ENCODE measurements at places on chromosomes 2 and 18.

DNA sequence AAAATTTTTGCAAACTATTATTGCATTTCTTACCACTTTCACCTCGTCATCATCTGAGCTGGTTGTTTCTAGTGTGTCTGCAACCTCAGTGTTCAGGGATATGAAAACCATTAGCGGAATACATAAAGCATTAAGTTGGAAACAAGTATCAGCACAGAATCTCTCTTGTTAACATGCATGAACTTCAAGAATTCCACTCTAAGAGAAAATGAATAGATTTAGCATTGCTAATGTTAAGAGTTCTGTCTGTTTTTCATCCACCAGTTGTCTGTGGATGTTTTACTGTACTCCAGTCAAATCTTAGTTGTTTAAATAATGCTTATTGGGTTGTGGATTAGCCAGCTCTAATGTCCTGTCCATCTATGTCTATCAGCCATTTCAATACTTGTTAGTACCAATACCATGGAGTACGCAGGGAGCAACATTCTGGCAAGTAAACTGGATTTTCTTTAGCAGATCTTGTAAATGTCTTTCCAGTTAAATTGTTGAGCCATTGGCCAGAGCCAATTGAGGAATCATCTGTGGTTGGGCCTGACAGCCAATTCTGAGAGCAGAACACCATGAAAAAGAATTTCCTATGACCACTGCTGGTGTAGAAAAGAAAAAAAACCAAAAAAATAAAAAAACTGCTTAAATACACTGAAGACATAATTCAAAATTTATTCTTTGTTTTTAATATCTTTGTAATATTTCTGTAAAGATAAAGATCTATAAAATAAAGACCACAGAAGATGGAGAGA is 82.5 kb downstream of the SLC8A1 start:
- DNase-seq: no peak

DNA sequence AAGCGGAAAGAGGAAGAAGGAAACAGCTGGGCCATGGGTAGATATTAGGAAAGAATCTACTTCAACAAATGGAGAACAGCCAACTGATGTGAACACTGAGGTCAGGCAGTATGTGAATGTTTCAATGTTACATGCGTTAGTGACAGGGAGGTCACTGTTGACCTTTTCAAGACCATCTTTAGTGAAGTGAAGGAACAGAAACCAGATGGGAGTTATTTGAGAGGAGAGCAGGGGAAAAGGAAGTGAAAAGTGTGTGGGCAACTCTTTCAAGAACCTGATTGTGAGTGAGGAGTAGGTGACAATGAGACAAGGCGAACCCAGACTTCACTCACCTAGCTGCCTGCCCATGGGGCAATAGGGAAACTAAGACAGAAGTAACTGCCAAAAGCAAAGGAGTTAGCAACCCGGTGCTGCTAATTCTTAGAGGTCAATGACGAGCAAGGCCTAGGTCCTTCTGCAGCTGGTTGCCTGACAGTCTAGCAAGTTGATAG is 67.0 kb downstream of the SP3 start:
- no peak for DNase-seq

GRCh38 chr18:39724652-39725051 is 2159.1 kb upstream of the CELF4 start:
- DNase-seq: no peak

- no peak for DNase-seq
These were observed 279.7 kb upstream of the FIGN start for GRCh38 chr2:164015328-164016123.

DNA sequence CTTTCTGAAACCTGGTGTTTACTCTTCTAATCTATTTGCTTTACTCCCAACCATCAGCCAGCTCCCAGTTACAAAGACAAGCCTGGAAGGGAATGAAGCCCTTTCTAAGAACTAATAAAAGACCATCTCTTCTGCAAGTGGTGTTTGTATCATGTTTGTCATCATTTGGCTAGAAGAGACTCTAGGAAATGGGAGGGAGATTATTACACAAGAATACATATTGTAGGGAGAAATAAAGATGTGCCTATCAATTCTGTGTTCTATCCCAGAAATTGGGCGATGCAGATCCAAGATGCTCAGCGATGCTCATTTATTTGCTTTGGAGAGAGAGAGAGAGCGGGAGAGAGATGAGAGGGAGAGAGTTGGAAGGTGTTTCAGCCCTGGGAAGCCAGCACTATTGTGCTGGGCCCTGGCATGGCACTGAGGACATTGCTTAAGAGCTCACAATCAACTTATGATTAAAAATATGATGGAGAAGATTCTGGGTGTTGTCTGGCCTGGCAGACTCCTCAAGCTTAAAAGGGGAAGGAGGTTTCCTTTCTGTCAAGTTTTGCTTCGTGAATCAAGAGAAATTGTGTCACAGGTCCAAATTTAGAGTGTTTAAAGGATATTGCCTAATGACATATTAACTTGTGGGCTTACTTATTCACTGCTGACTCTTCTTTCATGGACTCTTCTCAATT is 41.8 kb upstream of the AFF3 start:
- DNase-seq: no peak

- no peak for DNase-seq
These were observed 94.7 kb downstream of the DOCK10 start for GRCh38 chr2:224947566-224947965.

DNA sequence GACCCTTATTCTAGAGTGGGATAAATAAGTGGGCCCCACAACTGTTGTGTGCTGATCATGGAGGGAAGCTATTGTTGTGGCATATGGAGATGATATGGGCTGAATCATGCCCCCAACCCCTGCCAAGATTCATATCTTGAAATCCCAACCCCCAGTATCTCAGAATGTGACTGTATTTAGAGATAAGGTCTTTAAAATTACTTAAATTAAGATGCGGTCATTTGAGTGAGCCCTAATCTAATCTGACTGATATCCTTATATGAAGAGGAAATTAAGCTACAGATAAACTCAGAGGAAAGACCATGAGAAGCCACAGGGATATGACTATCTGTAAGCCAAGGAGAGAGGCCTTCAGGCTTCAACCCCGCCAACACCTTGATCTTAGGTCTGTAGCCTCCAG is 188.3 kb upstream of the RND3 start:
- no peak for DNase-seq

DNA sequence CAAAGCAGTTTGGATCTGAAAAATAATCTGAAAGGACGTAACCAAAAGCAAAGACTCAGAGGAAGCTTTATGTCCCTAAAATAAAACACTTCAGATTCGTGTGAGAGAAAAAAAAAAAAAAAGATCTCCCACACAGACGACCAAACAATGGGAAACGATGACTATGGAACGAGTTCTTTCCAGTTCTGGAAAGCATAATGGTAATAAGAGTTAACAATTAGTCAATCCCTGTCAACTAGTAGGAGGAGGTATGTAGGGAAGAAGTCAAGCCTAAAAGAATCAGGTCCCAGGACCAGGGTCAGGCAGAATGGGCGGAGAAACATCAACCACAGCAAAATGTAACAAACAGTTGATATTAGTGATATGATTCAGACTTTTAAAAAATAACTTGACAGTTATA is 170.3 kb upstream of the SETBP1 start:
- DNase-seq: no peak

GRCh38 chr2:141029428-141030078 is 1101.3 kb downstream of the LRP1B start:
- no peak for DNase-seq

DNA sequence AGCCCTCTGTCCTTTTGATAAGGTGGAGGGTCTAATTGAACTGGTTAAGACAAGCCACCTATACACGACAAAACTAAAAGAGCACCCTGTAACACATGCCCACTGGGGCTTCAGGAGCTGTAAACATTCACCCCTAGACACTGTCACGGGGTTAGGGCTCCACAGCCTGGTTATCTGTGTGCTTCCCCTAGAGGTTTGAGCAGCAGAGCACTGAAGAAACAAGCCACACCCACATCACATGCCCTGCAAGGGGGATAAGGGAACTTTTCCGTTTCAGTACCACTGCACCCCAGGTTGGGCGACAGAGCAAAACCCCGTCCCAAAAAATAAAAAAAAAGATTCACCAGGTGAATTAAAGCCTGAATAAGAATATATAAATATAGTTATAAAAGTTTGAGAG is 913.7 kb upstream of the ACVR2A start:
- DNase-seq: no peak

- no peak for DNase-seq
These were observed 132.2 kb downstream of the TNS1 start for GRCh38 chr2:217870528-217871011.

DNA sequence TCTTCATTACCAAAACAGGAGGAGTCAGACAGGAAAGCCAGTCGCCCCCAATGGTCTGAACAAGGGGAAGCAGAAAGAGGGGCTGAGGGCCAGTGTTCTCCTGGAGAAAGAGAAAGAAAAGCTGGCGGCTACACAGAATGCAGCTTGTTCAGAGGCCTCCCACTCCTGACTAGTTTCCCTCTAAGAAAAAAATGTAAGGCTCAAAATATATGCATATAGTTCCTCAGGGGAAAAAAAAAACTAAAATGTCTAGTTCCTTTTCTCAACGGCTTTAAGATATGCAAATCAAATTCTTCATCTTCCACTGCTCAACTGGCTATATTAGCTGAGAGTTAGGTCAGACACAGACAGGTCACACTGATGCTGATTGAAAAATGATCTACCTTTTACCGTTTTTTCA is 18.6 kb downstream of the MBOAT2 start:
- no peak for DNase-seq

DNA sequence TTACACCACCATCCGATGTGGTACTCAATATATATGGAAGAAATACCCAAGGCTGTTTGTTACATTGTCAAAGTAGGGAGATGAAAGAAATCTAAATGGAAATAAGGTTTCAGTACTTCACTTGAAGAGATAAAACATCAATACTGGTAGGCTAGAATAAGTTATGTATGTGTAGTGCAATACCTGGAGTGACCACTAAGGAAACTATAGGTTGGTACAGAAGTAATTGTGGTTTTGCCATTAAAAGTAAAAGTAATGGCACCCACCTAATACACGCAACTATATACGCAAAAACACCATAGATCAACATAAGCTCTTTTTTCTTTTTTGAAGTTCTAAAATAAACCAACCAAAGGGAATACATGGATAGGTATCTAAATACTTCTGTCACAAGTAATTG is 143.2 kb upstream of the KYNU start:
- DNase-seq: no peak

DNA sequence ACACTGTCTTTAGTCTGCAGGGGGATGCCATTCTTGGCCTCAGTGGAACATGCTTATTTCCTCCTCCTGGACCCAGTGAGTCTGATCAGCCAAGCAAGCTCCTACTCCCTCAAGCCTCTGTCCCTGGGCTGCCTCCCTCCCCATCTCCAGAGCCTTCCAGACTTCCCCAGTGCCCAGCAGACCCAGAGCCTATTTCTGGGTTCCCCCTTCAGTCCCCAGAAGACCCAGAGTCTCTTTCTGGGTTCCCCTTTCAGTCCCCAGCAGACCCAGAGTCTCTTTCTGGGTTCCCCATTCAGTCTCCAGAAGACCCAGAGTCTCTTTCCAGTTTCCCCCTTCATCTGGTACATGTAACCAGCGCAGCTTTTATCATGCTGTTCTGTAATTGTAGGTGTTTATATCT is 17.0 kb upstream of the PKDCC start:
- DNase-seq: no peak

DNA sequence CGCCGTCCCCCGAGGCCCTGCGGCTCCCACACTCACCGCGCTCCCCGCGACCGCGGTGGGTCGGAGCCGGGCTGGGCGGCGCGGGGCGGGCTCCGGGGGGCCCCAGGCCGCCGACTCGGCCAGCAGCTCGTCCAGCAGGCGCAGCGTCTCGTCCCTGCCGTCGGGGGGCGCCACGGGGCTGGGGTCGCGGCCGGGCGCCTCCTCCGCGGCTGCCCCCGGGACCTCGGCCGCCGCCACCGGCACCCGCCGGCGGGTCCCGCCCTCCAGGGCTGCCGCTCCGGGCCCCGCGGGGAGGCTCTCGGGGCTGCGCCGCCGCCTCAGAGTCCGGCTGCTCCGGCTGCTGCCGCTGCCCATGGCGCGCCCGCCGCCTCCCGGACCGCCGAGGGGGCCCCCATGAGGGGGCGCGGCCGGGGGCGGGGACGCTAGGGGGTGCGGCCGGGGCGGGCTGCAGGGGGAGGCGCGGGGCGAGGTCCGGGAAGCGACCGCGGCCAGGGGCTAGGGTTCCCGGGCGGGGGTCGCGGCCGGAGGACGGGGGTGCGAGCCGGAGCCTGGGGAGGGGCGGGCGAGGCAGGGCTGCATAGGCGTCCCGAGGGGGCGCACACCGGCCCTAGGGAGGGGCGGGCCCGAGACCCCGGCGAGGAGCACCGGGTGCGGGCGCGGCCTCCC is at the start of gene CYS1:
TSS of gene CYS1 (minus strand) at position 542 of the 666 bp plus-strand sequence. CDS start at position 354, 188 bp downstream.
- DNase-seq: no peak

DNA sequence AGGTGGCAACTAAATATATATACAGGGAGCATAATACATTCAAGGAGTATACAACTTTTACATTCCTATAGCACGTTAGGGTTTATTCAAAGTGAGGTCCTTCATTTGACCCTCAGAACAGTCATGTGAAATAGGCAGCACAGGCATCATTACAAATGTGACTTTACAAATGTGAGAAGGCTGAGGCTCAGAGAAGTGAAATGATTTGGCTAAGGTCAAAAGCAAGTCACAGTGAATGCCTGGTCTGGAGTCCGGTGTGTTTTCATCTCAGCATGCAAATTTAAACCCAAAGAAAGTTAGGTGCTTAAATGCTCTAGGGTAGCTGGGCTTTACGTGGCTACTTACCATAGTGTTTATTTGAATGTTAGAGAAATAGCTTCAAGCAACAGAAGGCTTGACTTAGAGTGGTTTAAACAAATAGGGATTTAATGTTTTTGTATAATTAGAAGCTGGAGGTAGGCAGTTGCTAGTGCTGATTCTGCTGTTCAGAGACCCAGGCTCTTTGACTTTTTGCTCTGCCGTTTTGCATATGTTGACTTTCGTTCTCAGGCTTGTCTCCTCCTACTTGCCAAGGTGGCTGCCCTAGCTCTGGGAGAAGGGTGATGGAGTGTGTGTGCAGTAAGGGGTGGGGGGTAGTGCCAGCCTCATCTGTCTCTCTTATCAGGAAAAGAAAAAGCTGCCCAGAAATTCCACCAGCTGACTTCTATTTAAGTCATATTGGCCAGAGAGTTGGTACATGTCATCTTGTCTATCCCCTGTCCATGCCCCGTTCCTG is 89.2 kb downstream of the PLCL1 start:
- DNase-seq: no peak

DNA sequence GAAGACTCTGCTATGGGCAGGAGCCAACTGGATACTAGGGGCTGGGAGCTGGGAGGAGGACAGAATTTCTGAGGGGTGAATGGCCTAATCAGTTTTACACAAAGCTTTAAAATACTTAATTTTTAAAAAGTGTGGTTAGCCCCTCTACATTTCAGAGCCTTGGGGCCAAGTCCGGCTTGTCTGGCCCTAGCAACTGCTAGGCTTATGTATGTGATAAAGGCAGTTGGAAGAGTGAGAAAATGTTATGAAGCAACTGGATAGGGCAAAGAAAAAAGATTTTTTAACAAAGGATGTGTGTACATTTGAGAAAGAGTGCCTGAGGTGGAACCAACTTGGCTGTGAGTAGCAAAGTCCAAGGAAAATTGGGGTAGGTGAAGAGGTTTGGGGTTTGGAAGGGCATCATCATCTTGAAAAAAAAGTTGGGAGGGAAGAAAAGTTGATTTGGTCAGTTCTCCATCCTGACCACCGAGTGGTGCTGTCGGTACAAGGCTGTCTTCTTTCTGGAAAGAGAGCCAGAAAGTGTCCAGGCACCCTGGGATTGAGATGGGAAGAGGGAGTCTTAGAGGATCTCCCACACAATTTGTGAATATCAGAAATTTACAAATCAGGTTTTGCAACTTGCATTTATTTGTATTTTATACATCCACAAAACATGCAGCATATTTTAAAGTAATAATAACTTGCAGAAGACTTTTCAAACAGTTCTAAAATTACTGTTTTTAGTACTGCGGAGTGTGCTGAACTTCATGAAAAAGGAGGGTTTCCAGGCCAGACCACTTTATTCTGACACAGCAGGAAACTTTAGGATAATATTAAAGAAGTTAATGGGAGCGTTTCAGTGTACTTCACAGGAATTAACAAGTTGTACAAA is 10.5 kb upstream of the CDK15 start:
- no peak for DNase-seq
